Hepatocyte (in vitro differentiated cells): ENCODE measurements at places on chromosomes 3 and 15. TPM values are rescaled to one million over a fixed set of nuclear protein-coding genes. Genes with fewer than 3 reads are reported as not detected.
A peak's percentile ranks its signal among the peaks of the same experiment; 100 is the strongest.

GRCh38 chr15:70062321-70062956 is 35.3 kb downstream of the TLE3 start:
- DNase-seq, result peak; percentile 63

FLNB gene
- 136 and 172 TPM in 2 replicates for total RNA-seq

FSIP1 gene
- 0.56 and 0.60 TPM in 2 replicates for total RNA-seq

KBTBD13 gene
- not detected in 2 replicates for total RNA-seq

GHRL gene
- 12.4 and 14.0 TPM in 2 replicates for total RNA-seq

SPINK8 gene
- total RNA-seq, result not detected in 2 replicates

SAXO2 gene
- 0.64 and 2.3 TPM in 2 replicates for total RNA-seq

FOXL2NB gene
- not detected in 2 replicates for total RNA-seq

GRCh38 chr3:35757991-35758757 is 118.8 kb downstream of the ARPP21 start:
- DNase-seq, result no peak

PCYT1A gene
- 69.1 and 69.7 TPM in 2 replicates for total RNA-seq

DNA sequence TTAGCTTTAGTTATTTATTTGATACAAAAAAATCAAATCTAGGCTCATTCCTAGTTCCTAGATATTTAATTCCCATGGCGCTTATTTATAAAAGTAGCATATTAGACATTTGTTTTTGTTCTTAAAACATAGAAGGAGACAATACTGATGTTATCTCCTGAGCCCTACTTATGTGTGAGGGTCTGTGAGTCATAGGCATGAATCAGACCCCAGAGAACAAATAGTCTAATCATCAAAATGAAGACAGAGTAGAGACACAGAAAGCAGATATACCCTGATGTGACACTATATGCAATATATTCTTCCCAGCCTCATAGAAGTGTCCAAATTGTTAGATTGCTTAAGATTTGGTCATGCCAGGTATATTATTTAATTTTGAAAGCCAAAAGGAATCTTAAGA is 44.9 kb downstream of the PEX5L start:
- DNase-seq, result no peak

DNA sequence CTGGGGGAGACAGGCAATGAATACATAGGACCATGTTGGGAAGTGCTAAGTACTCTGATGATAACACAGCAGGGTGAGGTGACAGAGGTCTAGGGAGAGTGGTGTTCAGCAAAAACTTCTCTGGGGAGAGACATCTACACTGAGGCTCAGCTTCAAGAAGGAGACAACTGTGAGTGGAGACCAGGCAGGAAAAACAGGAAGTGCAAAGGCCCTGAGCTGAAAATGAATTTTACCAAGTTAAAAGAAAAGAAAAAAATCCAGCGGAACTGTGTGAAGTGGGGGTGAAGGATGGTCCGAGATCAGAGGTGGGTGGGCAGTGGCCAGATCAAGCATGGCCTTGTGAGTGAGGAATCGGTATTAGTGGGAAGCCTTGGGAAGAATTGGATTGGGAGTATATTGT is 110.1 kb upstream of the CLSTN2 start:
- DNase-seq, result no peak

DNA sequence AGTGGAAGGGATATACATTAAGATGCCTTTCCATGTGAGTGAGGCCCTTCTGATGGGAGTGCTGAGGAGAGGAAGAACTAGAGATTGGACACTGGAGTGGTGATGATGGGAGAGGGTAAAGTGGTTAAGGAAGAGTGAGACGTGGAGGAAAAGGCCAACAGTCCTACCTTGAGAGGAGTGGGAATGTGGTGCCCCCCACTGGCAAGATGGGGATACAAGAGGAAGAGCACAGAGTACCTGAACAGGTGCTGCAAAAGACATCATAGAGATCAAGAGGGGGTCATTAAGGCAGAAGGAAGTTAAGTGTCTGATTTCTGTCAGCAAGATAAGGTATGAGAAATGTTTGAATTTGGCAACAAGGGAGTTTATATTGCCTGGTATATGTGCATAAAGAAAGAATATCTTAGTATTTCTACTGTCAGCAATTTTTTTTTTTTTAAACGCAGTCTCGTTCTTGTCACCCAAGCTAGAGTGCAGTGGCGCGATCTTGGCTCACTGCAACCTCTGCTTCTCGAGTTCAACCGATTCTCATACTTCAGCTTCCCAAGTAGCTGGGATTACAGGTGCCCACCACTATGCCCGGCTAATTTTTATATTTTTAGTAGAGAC is 34.0 kb downstream of the ARIH2 start:
- DNase-seq, result peak; percentile 56

ACTC1 gene
- 0.96 and 1.7 TPM in 2 replicates for total RNA-seq

- DNase-seq, result peak; percentile 88
Observed at GRCh38 chr15:60396958-60397771, 621 bp downstream of the ANXA2 start.

DNA sequence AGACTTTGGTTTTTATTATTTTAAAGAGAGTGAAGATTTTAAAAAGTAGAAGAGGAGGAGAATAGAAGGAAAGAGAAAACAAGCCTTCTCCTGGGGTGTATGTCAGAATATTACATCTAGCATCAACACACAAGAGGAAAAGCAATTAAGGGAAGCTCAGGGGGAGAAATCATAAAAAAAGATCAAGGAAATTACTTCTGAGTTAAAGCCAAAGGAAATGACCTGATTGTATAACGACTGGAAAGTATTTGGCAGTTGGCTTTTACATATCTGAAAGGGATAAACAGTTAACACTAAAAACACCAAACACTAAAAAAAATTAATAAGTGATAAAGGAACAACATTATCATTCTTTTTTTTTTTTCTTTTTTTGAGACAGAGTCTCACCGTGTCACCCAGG is 58.4 kb downstream of the CPNE4 start:
- DNase-seq, result no peak

GRCh38 chr3:18481946-18482548 is 56.9 kb upstream of the SATB1 start:
- no peak for DNase-seq

SERINC4 gene
- total RNA-seq, result 0.10 and 0.24 TPM in 2 replicates

P3H2 gene
- 14.5 and 29.7 TPM in 2 replicates for total RNA-seq

CPN2 gene
- total RNA-seq, result 3.3 and 3.5 TPM in 2 replicates

DNA sequence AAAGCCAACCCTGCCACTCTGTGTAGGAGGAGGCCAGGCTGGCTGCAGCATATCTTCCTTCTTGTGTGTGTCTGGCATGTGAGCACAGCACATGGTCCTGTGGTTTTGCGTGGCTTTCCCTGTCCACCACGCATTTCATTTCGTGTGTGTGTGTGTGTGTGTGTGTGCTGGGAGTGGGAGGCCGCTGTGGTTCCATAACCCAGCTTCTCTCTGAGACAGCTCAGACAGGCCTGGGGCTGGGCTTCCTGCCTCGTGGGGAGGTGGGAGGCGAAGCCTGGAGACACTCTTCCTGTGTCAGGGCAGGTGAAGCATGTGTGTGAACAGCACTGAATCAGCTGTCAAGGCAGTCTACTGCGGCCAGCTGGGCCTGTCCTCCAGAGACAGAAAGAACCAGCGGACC is 16.0 kb upstream of the MRPS22 start:
- no peak for DNase-seq

GRCh38 chr3:56629451-56629850 is 53.6 kb downstream of the TASOR start:
- DNase-seq, result no peak

DNA sequence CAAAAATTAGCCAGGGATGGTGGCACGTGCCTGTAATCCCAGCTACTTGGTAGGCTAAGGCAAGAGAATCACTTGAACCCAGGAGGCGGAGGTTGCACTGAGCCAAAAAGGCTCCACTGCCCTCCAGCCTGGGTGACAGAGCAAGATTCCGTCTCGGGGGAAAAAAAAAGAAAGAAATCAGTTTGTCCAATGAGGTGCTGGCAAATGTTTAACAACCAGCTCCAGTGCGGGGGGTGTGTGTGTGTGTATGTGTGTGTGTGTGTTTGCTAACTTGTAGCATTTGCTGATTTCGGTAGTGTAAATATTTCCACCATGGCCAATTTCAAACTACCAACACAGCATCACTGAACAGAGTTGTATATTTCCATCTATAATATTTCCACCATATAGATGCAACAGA is 23.8 kb upstream of the IDH2 start:
- peak; percentile 53 for DNase-seq

SLC15A2 gene
- total RNA-seq, result 6.5 and 11.2 TPM in 2 replicates

DNA sequence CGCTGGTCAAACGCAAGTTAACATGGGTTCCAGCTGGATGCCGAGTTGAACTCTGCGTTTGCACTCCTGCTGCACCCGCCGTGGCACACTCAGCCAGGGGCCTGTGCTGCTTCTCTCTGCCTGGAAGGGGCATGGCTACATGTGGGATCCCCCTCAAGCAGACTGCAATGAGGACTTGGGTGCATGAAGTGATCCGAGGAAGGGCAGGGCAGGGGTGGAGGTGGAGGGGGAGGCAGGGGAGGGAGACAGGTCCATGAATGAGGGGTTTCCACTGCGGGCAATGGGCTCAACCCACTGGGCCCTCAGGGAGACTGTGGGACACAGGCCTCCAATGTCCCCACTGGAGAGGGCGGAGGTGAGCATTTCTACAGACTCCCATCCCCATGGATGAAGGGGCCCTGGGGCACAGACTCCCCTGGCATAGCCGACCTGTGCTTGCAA is 141.6 kb upstream of the MEF2A start:
- no peak for DNase-seq

NANOGP8 gene
- not detected in 2 replicates for total RNA-seq

DNA sequence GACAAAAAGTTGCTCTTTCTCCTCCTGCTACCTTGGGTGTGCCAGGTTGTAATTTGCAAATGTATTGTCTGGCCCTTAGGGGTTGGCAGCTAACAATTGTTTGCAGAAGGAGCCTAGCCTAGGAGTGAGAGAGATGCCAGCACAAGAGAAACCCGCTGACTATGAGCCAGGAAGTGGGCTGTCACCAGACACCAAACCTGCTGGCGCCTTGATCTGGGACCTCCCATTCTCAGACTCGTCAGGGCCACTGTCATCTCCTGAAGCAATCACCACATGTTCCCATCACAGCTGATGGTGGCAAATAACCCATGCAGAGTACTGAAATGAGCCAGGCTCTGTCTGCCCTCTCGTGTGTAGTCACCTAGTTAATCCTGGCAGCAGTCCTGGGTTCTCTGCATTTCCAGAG is 406.4 kb upstream of the NPAP1 start:
- peak; percentile 7 for DNase-seq

- no peak for DNase-seq
Observed at GRCh38 chr3:104646196-104646595, 720.5 kb upstream of the ALCAM start.
